ENCODE measurements at places on chromosomes 7 and 10.

DNA sequence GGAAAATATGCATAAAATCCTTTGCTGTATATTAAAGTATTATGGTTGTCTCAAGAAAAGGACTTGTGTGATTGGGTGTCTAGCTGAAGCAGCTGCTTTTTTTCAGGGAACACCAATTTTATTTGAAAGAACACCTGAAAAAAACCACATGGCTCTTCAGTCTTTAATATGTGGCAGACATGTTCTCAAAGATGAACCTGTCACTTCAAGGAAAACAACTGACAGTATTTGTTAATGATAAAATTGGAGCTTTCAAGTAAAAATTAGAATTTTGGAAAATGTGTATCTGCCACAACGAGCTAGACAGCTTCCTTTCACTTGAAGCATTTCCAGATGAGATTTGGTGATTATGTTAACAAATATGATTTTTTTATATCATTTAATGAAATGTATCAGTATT, 59.3 kb downstream of the INHBA start:
- no peak for DNase-seq

GRCh38 chr10:105973360-105973759, 1191.1 kb downstream of the SORCS1 start:
- DNase-seq, result no peak

GRCh38 chr10:13686331-13686752, 99.6 kb downstream of the PRPF18 start:
- no peak for DNase-seq

- no peak for DNase-seq
These were observed 35.8 kb downstream of the IQUB start for GRCh38 chr7:123498601-123499000.

- no peak for DNase-seq
These were observed 87.2 kb downstream of the GSDME start for GRCh38 chr7:24669971-24670591.

- no peak for DNase-seq
These were observed 98.6 kb upstream of the FGFR2 start for GRCh38 chr10:121696854-121697253.

- DNase-seq, result no peak
These were observed 478.6 kb downstream of the GRID1 start for GRCh38 chr10:85888004-85888403.

Data from stimulated activated CD8-positive, alpha-beta memory T cell treated with anti-CD3 and anti-CD28 coated beads, Interleukin-7, amount 100 ng/mL, for 1 hour (primary cell).